ENCODE measurements at places on chromosomes 2 and 18. TPM values are rescaled to one million over a fixed set of nuclear protein-coding genes. Genes with fewer than 3 reads are reported as not detected.

DNA sequence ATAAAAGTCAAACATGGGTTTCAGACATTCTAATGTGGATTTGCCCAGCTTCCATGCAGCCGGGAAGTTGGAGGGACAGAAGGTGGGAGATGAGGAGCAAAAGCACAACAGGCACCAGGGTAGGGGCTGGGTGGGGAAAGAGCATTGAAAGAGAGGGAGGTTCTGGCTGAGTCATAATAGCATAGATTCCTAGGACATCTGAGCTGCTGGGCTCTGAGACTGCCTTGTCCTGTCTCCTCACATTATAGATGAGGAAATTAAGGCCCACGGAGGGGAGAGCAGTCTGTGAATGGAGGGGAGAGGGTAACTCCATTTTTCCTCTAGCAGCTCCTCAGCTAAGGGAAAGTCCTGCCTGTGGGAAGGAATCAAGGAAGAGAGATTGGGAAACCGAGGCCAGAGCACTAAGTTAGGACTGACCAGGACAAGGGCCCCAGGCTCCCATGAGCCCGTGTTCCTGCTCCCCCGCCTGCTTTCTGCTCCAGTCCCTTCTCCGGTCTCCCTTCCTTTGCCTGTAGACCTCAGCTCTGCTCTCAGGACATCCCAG, 26.2 kb downstream of the SH2D6 start:
- no peaks in the 10 kb centered on the region for H3K36me3 ChIP-seq
- DNase-seq = no peak
- H3K27ac ChIP-seq = peak overlapping the region; percentile 65
- no peak overlapping the region for H3K4me3 ChIP-seq
- peaks cover 12% of the 10 kb centered on the region for H3K4me1 ChIP-seq

DNA sequence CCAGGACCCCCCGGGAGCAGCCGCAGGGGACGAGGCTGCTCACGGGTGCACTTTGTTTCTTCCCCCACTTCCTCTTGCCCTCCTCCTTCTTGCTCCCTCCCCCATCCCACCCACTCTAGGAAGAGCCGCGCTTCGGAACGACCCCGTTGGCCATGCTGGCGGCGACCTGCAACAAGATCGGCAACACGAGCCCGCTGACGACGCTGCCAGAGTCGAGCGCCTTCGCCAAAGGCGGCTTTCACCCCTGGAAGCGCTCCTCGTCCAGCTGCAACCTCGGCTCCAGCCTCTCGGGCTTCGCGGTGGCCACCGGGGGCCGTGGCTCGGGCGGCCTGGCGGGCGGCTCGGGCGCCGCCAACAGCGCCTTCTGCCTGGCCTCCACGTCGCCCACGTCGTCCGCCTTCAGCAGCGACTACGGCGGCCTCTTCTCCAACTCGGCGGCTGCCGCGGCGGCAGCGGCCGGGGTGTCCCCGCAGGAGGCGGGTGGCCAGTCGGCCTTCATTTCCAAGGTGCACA, 1.3 kb downstream of the SP9 start:
- H3K4me1 ChIP-seq = peaks cover 26% of the 10 kb centered on the region
- H3K4me3 ChIP-seq = no peak overlapping the region
- no peak overlapping the region for H3K27ac ChIP-seq
- no peaks in the 10 kb centered on the region for H3K36me3 ChIP-seq
- peaks cover 91% of the 10 kb centered on the region for H3K27me3 ChIP-seq

GRCh38 chr2:240959214-240959940, 39.0 kb upstream of the SNED1 start:
- H3K27ac ChIP-seq = no peak overlapping the region
- H3K4me1 ChIP-seq = peaks cover 73% of the 10 kb centered on the region
- no peaks in the 10 kb centered on the region for H3K36me3 ChIP-seq
- no peaks in the 10 kb centered on the region for H3K27me3 ChIP-seq
- no peak for DNase-seq

DNA sequence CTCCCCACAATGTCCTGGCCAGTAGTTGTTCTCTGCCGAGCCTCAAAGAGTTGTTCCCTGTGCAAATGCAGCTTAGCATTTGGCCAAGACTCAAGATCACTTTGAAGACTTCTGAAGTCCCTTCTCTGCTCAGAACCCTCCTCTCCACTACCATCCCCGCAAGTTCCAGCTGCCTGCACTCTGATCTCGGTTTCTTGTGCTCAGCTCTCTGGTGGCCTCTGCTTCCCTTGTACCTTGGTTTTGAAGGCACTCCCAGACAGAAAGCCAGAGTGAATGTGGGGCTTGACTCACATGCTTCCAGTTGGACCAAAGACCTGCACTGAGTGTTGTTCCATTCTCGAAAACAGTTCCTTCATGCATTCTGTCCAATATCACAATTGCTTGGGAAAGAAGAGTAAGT, 28.6 kb downstream of the CRACDL start:
- H3K27me3 ChIP-seq = no peaks in the 10 kb centered on the region
- DNase-seq = no peak
- no peak overlapping the region for H3K4me3 ChIP-seq

GRCh38 chr2:98134172-98135005, 47.4 kb downstream of the VWA3B start:
- no peaks in the 10 kb centered on the region for H3K27me3 ChIP-seq
- no peaks in the 10 kb centered on the region for H3K36me3 ChIP-seq
- H3K4me3 ChIP-seq = no peak overlapping the region
- H3K4me1 ChIP-seq = no peaks in the 10 kb centered on the region
- H3K27ac ChIP-seq = no peak overlapping the region
- DNase-seq = no peak

DNA sequence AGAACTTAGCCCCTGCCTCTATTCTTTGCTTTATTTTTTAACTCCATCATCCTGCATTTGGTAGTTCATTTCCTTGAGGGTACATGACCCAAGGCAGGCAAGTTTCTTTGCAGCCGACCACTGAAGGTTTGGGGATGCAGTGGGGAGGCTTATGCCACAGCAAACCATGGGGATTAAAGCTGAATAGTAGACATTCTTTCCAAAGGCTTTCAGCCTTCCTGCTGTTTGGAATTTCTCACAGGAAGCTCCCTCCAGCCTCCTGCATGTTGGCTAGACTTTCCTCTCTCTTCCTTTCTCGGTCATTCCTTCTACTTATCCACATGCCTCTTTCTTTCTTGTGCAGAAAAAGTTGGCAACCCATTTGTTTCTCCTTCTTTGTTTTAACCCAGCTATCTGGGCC, 77.3 kb downstream of the SOCS6 start:
- H3K4me1 ChIP-seq = no peaks in the 10 kb centered on the region
- no peaks in the 10 kb centered on the region for H3K27me3 ChIP-seq
- H3K36me3 ChIP-seq = no peaks in the 10 kb centered on the region
- no peak overlapping the region for H3K27ac ChIP-seq

DNA sequence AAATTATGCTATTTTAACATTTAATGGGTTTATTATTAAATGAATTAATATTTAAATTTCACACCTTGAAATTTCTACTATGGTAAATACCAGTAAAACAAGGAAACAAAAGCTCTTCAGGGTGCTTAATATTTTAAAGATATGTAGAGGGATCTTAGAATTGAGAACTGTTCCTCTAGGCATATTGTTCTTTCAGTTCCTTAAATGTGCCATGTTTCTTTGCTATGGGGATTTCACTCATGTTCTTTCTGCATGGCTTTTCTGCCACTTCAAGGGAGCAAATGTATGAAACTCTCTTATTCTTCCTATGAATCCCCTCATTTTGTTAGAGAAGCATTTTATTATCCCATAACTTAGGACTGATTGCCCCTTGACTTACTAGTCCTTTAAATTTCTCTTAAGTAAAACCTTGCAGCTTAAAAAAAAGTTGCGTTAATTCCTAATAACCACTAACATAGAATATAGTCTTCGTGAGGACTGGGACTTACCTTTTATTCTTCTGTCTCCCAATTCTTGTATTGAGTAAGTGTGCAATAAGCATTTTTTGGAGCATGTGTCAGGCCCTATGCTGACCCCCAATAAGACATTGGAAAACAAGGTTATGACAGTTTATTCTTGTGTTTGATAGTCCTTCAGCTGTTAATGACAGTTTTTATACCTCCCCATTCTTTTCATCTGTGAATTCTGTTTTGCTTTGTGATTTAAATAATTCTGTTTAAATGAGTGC, 95.7 kb downstream of the BIRC6 start:
- peaks cover 5% of the 10 kb centered on the region for H3K4me1 ChIP-seq
- no peak overlapping the region for H3K4me3 ChIP-seq
- H3K27me3 ChIP-seq = no peaks in the 10 kb centered on the region
- DNase-seq = no peak
- no peak overlapping the region for H3K27ac ChIP-seq
- H3K36me3 ChIP-seq = no peaks in the 10 kb centered on the region

DNA sequence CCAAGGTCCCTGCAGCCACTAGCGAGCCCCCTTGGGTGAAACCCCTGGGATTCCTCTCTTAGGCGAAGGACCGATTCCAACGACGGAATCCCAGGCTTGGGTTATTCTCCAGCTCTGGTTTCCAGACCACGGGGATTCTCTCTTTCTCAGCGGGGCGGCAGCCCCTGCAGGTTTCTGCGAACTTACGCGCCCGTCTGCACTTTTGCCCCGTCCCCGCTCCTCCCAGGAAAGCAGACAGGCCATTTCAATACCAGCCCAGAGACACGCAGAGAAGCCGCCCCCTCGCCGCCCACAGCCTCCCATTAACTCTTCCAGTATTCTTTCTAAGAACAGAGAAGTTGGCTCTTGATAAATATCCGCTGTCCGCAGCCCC, 1.2 kb downstream of the CBLN2 start:
- peaks cover 3% of the 10 kb centered on the region for H3K4me1 ChIP-seq
- DNase-seq = no peak
- no peak overlapping the region for H3K27ac ChIP-seq

GRCh38 chr2:109209412-109209811, 80.4 kb downstream of the SH3RF3 start:
- peak; percentile 29 for DNase-seq
- H3K4me1 ChIP-seq = no peaks in the 10 kb centered on the region
- no peaks in the 10 kb centered on the region for H3K36me3 ChIP-seq
- no peaks in the 10 kb centered on the region for H3K27me3 ChIP-seq
- no peak overlapping the region for H3K4me3 ChIP-seq

- no peak overlapping the region for H3K27ac ChIP-seq
- H3K4me3 ChIP-seq = no peak overlapping the region
- H3K36me3 ChIP-seq = no peaks in the 10 kb centered on the region
Measured at GRCh38 chr2:30272761-30273573, 41.6 kb downstream of the LBH start.

- H3K4me3 ChIP-seq = no peak overlapping the region
- no peaks in the 10 kb centered on the region for H3K4me1 ChIP-seq
- no peak for DNase-seq
- no peaks in the 10 kb centered on the region for H3K27me3 ChIP-seq
Measured at GRCh38 chr2:115327061-115327460, 884.6 kb downstream of the DPP10 start.

DNA sequence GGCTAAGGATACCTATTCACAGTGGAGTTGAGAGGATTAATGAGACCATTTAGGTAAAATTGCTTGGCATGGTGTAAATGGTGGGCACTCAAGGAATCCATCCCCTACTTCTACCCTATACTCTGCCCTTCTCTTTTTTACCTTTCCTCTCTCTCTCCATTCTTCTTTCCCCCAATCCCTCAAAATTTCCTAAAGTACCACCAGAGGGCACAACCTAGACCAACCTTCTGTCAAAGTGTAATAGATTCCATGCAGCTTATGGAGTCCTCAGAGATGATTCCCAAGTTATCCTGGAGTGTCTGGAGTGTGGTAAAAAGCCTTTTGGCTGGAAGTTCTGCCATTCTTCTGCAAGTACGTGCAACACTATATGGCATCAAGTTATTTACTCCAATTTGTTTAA, 33.0 kb upstream of the CCDC195 start:
- no peak for DNase-seq
- H3K36me3 ChIP-seq = no peaks in the 10 kb centered on the region
- no peak overlapping the region for H3K4me3 ChIP-seq
- no peak overlapping the region for H3K27ac ChIP-seq

DNA sequence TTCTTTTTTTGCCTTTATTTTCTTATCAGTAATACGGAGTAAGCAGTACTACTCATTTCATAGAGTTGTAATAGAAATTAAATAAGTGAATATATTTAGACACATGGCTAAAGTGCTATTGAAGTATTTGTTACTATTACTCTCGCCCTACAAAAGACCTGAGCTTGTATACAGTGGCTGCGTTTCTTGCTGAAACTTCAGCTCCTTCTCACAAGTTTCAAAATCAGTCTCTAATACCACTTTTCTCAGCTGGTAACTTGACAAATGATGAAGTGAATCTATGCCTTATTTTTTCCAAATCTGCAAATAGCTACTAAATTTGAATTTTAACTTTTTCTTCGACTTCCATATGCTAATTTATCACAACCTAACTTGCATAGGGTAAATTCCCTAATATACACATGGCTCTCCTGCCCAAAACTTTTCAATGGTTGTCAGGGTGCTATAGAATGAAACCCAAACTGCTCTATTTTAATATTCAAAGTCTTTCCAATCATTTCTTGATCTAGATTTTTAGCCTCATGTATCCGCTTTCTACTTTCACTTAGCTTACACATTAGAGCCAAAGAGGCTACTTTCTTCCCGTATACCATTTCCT, 347.8 kb upstream of the GULP1 start:
- no peaks in the 10 kb centered on the region for H3K4me1 ChIP-seq
- no peak overlapping the region for H3K27ac ChIP-seq
- DNase-seq = no peak
- no peaks in the 10 kb centered on the region for H3K36me3 ChIP-seq
- H3K4me3 ChIP-seq = no peak overlapping the region
- H3K27me3 ChIP-seq = no peaks in the 10 kb centered on the region

DNA sequence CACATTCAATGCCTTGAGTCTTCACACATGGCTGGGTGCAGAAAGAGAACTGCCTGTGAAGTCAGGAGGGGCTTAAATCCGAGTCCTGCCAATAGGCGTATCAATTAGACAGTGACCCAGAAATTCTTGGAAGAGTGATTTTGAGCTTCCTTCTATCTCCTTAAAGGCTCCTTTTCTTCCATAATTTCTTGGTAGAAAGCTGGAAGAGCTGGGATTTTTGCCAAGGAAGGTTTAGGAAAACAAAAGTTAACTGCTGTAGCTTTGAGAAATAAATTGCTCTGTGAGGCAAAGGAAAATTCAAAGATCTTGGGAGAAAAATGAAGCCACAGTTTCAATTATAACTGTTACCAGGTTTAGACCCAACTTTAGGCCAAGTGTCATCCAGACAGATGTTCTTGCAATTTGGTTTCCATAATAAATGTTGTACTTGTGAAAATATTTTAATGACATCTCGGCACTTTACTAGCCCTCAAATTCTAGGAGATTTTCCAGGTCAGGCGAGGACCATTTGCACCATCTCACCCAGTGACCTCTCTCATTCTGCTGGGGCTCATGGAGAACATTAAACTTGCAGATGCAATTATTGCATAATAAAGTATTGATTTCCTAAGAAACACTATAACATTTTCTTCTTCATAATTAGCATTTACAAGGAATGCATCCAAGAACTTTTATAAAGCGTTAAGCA, 329.7 kb upstream of the MEIS1 start:
- H3K27ac ChIP-seq = no peak overlapping the region
- no peak overlapping the region for H3K4me3 ChIP-seq

The OSBPL1A gene
- total RNA-seq = 48.6 TPM

The ADD2 gene
- total RNA-seq = 3.4 TPM

The PTRHD1 gene
- total RNA-seq = 68.8 TPM

The CPO gene
- total RNA-seq = 1.1 TPM

The ZC3H6 gene
- total RNA-seq = 17.4 TPM

The SPATA3 gene
- total RNA-seq = not detected

The SIX3 gene
- not detected for total RNA-seq

The AGXT gene
- total RNA-seq = not detected
